ENCODE measurements at places on chromosomes 2 and 18.
A peak's percentile ranks its signal among the peaks of the same experiment; 100 is the strongest.

DNA sequence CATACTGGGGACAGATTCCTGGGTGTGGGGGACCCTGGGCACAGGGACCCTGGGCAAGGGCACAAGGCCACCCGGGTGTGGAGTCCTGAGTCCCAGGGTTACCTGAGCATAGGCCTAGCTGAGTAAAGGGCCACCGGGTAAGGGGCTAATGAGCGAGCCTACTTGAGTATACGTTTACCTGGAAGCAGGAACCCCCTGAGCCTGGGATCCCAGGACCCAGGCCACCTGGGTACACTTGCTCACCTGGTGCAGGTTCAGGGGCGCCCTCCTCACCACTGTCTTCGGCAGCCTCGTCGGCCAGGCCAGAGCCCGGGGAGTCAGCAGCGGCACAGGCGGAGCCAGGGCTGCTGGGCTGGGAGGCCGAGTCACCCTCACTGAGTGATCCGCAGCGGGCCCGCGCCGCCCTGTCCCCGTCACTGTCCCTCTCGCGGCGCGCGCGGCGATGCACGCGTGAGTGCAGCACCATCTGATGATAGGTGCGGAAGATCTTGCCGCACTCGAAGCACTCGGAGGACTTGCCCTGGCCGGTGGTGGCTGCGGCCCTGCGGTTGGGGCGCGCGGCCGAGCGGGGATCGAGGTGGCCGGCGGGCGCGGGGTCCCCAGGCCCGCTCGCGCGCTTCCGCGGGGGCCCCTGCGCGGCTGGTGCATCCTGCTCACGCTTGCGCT is 53.9 kb downstream of the ZNF516 start:
- DNase-seq, result no peak

DNA sequence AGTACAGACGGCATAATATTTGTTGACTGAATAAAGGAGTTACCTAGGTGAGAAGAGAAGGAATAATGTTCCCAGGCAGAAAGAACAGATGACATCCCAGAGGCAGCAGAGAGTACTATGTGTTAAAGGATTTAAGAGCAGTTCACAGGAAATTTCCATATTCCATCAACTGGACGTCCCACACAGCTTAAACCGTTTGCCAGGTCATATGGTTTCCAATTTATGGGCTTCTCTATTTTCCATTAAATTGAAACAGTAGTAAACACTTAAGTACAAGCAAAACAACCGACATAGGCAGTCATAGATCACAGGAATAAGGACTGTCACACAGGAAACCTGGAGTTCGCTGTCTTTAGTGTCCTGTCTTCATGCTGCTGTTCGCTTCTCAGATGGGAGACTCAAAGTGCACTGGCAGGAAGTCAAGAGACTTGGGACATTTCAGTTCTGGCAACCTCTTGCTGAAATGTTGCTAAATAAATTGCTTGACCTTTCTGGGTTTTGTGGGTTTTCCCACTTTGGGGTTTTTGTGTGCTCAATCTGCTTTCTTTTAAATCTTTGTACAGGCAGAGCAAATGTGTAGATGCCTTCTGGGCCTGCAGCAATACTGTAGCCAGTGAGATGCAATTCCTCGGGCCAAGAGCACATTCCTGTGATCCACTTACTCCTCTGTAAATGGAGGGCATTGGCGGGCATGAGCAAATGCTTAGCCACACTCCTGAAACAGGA is 5.8 kb upstream of the PIEZO2 start:
- DNase-seq, result no peak

DNA sequence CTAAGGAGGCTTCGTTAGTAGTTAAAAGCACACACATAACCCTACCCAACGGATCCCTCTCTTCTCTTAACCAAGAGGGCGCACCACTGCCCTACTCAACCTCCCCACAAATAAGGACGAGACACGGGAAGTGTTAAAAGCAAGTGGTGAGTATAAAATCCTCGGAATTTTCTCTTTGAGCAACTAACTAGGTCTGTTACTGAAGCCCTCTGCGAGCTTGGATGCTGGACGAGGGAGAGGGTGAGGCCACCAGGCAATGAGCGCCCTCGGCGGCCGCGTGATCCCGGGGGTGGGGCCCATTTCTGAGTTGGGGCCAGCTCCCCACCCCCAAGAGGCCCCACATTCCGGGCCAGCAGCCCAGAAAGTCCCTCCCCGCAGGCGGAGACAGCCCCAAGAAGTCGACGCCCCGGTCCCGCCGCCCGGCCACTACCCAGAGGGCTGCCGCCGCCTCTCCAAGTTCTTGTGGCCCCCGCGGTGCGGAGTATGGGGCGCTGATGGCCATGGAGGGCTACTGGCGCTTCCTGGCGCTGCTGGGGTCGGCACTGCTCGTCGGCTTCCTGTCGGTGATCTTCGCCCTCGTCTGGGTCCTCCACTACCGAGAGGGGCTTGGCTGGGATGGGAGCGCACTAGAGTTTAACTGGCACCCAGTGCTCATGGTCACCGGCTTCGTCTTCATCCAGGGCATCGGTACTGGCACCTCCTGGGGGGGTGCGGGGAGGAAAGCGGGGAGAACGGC is at the start of gene CYBRD1:
Gene CYBRD1, plus strand, starts transcription at position 423 of the 736 bp plus-strand sequence. Its CDS starts 72 bp downstream, at position 495.
- DNase-seq, result peak; percentile 29

GRCh38 chr2:191311-192190 is 72.3 kb downstream of the SH3YL1 start:
- no peak for DNase-seq

DNA sequence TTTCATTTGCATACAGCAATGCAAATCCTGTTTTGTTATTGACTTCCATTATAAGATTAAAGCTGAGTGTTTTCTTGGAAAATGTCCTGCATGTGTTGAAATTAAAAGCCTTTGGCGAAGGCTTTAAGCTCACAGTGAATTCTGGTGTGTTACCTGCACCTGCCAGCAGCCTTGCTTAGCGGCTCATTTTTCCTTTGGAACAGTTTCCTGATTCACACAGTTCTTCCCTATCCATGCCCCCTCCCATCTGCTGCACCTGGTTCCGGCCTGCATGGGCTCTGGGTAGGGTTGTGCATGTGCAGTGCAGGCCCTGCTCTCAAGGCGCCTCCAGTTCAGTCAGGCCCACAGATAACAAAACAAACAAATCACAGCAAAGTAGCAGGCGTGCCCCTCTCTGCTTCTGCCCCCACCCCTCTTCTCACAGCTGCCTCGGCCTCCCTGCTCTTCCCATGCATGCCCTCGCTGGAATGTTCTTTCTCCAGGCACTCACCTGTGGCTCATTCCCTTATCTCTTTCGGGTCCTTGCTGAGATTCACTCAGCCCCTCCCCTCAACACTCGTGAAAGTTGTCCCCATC is 15.8 kb downstream of the MTCL1 start:
- no peak for DNase-seq

DNA sequence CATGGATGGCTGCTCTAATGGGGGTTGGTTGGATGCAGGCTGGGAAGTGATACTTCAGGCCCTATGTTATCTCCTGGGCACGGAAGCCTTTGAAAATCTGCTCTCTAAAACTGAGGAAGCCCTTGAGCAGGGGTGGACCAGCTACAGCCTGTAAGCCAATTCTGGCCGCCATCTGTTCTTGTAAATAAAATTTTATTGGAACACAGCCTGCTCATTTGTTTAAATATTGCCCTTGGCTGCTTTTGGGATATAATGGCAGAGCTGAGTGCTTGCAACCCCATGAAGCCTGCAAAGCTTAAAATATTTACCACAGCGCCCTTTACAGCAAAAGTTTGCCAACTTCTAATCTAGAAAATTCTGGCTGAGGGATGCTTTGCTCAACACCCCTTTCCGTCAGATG is 11.9 kb upstream of the IGFBP2 start:
- DNase-seq, result no peak

GRCh38 chr2:158493458-158493857 is 36.7 kb downstream of the PKP4 start:
- no peak for DNase-seq

DNA sequence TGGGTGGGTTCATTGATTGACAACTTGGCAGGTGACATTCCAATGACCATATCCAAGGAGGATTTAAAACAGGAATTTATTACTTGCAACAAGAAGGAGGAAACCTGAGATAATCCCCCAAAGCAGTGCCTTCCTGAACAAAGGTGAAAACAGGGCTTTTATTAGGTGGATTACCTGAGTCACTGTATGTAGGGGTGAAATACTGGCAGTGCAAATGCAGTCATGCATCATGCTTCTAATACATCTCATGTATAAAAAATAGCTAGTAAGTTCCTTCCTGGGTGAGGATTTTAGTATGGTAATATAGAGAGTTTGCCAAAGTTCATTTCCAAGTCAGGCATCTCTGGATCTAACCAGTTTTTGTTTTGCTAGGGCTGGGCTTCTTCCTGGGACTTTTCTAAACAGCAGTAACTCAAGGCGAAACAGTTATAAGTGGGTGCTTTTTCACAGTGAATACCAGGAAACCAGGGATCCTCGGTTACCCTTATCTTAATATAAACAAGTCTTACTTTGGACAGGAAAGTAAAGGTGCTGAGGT is 583.4 kb upstream of the LRRTM1 start:
- no peak for DNase-seq

- peak; percentile 23 for DNase-seq
These were observed 651 bp upstream of the ZNF521 start for GRCh38 chr18:25352629-25353005.

DNA sequence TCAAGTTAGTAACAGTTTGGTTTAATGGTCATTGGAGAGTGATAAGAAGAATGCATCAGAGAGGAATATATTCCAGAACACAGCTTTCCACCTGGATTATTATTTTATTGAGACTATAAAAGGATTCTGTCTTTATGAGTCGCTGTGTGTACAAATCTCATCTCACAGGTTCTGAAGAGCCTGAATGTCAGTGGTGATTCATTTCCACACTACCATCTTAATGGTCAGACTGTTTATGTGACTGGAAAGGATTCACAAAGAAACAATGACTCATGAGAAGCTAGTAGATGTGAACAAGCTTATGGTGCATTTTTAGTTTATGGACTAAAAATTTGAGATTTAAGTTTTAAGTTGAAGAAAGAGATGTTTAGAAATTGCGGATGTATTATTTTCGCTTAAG is 685.4 kb upstream of the NRXN1 start:
- no peak for DNase-seq

GRCh38 chr2:84646514-84646913 is 130.2 kb downstream of the DNAH6 start:
- DNase-seq, result no peak

- DNase-seq, result no peak
These were observed 33.8 kb downstream of the LPIN2 start for GRCh38 chr18:2979129-2979528.

Measured in neuronal stem cell (in vitro differentiated cells).